ENCODE measurements at places on chromosomes 3 and 15.

DNA sequence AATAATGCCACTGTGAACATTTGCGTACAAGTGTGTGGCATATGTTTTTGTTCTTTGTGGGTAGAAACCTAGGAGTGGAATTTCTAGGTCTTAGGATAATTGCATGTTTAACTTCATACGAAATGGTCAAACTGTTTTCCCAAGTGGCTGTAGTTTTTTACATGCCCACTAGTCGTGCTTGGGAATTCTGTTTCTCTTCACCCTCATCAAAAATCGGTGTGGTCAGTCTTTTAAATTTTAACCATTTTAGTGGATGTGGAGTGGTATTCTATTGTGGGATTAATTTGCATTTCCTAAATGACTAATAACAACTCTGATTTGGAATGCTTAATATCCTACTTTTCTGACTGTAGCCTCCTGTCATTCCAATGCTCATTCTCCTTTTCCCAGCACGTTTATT lies 27.6 kb downstream of the ZFAND6 start:
- no peak for DNase-seq

GRCh38 chr3:74479915-74480314 lies 134.5 kb downstream of the CNTN3 start:
- DNase-seq = no peak

DNA sequence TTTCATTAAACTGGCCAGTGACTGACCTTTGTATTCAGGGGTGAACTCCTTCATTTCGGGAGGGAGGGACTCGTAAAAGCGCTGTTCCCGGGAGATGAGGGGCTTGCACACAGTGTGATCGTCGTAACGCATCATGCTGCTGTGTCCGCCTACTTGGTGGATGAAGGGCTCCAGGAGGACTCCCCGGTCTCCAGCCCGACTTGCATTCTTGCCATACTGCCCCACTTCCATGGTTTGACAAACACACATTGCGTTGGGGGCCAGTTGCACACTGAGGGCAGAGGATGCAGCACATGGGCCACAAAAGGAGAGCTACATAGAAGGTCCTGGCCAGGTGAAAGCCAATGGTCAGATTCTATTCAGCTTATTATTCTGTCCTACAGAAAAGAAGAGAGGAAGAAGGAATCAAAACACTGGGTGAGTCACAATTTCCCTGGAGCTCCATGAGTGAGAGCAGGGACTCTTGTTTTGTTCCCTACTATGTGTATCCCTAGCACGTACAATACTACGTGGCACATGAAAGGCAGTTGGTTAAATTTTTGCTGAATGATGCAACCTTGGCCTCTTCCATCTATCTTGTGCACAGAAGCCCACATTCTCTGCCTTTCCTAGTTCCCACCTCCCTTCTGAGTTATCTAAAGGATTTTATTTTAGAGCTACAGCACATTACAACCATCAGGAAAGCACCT lies 24.2 kb upstream of the GMPPB start:
- DNase-seq = no peak

DNA sequence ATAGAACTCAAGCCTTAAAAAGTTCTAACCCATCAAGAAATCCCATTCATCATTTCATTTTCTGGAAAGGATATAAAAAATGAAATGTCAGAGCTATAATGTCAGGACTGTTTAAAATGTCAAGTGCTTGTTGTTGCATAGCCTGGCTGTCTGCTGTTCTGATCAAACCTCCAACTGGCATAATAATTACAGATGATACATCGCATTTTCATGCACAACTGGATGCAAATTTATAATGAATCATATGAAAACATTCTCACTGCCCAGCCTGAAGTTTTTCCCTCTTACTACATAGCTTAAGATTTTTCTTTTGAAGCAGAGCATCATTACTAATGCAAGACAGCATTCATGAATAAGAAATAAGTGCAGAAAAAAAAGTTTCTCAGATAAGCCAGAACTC lies 46.5 kb downstream of the GUCA1C start:
- no peak for DNase-seq

DNA sequence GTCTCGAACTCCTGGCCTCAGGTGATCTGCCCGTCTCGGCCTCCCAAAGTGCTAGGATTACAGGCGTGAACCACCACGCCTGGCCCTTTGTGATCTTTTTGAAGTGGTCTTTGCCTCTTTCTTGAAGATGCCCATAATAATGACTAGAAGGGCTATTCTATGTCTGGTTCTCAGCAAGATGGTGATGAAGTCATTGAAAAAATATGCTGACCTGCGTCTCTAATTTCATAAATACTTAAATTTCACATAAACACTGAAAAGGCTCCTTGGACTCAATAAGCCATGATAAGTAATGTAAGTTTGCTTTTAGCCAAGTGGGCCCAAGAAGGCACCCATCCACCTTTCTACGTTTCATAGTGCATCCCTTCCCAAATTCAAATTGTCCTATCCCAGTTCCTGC lies 775 bp upstream of the MAPK6 start:
- no peak for DNase-seq

DNA sequence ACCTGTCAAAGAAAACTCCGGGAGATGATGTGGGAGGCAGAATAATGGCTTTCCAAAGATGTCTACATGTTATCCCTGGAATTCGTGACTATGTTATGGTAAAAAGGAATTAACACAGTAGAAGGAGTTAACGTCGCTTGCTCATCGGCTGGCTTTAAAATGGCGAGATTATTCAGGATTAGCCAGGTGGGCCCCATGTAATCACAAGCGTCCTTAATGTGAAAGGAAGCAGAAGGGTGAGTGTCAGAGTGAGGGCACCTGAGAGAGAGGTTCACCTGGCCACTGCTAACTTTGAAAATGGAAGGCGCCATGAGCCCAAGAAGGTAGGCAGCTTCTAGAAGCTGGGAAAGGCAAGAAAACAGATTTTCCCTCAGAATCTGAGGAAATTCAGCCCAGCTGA lies 557.2 kb downstream of the EPHB1 start:
- no peak for DNase-seq

- no peak for DNase-seq
Measured at GRCh38 chr15:98785807-98786621, 137.7 kb downstream of the IGF1R start.

Measured in fibroblast of skin of left biceps (primary cell).